ENCODE measurements at places on chromosomes 16 and 17. TPM values are rescaled to one million over a fixed set of nuclear protein-coding genes. Genes with fewer than 3 reads are reported as not detected.

Gene SRP68
- 56.1 TPM for total RNA-seq

Gene SLC38A8
- not detected for total RNA-seq

Gene CSH2
- total RNA-seq = not detected

Gene KRTAP2-3
- not detected for total RNA-seq

Gene RAB11FIP4
- 20.5 TPM for total RNA-seq

Gene MT3
- total RNA-seq = not detected

Gene CDR2L
- 1.7 TPM for total RNA-seq

Gene SCGB1C2
- not detected for total RNA-seq

Gene TLK2
- total RNA-seq = 64.4 TPM

Gene KRT36
- total RNA-seq = 0.51 TPM

DNA sequence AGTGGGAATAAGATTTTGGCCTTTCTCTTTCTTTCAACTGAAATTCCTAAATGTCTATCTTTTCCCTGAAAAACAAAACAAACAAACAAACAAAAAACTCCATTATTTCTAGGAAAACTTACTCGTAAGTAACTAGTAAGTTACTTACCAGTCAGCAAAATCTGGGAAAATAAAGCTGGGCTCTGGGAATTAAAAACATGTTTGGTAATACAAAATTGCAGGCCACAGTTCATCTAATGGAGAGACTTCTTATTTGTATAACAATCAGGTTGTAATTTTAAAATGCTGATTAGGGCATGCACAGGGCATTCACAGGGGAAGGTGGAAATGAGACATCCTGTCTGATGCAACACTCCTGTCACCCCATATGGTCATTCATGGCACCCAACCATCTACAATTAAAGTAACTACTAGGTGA lies 3.8 kb upstream of the WIPI1 start:
- DNase-seq = no peak

DNA sequence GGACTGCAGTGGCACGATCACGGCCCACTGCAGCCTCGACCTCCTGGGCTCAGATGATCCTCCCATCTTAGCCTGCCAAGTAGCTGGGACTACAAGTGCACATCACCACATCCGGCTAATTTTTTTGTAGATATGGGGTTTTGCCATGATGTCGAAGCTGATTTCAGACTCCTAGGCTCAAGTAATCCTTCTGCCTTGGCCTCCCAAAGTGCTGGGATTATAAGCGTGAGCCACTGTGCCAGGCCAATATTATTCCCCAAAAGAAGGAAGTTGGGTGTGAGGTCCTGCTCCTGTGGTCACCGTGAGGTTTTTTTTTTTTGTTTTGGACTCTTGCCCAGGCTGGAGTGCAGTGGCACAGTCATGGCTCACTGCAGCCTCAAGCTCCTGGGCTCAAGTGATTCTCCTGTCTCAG lies 1.5 kb downstream of the AMZ2 start:
- no peak for DNase-seq

GRCh38 chr17:66638707-66639479 lies 196.0 kb upstream of the CACNG5 start:
- DNase-seq = no peak

DNA sequence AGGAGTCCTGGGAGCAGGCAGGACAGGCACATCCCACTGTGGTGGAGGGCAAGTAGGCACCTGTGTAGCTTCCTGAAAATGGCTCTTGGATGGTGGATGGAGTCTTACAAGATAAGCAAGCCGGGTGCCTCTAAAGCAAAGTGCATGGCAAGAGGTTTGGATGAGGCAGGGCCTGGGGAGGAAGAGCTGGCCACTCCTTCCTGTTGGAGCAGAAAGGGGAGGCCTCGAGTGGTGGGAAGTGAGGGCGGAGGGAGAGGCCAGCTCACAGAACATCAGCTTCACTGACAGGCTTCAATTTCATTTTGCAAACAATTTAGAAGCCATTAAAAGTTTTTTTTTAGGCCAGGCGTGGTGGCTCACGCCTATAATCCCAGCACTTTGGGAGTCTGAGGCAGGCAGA lies 31.0 kb downstream of the CD300A start:
- no peak for DNase-seq

DNA sequence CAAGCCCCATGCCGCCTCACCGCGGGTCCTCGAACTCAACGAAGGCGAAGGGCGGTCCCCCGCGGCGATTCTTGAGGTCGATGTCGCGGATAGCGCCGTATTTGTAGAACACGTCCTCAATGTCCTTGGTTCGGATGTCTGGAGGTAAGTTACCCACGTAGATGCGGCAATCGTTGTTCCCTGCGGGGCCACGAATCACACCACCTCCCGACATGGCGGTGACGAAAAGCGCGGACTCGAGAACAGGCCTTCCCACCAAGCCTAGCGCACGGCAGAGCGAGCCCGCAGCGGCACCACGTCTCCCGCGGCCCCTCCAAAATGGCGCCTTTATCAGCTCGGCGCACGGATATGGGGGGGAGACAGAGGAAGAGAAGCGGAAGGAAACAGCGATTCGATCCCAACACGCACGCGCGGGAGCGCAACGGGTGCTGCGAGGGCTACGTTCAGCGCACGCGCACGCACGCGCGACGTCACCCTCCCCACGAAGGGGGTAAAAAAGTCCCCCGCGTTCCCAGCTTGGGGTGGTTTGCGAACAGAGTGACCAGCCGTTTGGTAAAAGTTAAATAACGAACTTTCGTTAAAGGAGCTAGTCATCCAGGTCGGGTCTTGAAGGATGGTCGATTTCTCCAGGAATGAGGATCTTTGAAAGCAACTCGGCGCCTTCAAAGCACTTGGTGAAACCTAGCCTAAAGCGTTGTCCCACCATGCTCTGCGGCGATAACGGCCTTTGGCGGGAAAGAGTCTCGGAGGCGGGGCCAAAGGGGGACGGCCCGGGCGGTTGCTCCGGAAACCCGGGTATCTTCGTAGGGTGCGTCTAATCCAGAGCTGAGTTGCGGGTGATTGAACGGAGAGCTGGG lies at the start of gene SRSF1:
Gene SRSF1, minus strand, starts transcription at position 323 of the 857 bp plus-strand sequence. Its CDS starts 109 bp downstream, at position 214.
- peak; percentile 99 for DNase-seq

DNA sequence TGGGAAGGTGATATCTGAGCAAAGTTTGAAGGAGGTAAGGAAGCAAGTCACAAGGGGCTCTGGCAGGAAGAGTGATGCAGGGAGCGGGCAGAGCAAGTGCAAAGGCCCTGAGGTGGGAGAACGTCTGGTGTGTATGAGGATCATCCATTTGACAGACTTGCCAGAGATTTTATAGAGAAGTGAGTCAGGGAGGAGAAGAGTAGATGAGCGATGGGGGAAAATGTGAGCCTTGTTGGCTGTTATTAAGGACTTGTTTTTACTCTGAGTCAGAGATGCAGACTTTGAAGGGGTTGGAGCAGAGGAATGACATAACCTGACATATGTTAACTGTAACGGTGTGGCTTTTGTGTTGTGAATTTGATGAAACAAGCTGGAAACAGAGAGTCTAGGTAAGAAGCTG lies 3.5 kb upstream of the CLEC10A start:
- no peak for DNase-seq

- DNase-seq = no peak
Observed at GRCh38 chr16:87665193-87665592, 62.9 kb downstream of the JPH3 start.

DNA sequence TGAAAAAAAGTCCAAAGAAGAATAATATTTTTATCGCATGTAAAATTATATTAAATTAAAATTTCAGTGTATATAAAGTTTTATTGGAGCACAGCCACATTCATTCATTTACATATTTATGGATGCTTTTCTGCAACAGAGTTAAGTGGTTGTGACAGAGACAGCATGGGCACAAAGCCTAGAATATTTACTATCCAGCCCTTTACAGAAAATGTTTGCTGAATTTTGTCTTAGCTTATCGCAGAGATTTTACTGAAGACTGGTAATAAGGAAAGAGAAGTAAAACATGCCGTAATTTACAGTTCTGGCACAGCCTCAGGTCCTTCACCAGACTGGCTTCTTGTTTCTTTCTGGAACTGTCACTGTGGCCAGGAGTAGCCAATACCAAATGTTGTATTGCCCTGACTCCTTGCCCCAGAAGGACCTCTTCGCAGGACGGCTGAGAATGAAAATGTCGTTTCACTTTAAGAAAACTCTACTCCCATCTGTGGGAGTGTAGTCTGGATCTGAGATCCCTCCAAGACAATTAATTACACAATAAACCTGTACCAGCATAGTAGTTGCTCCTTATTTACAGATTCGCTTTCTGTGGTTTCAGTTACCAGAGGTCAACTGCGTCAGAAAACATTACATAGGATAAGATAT lies 94.9 kb upstream of the GOT2 start:
- DNase-seq = no peak

GRCh38 chr17:26773189-26774188 lies 520.4 kb upstream of the WSB1 start:
- peak; percentile 42 for DNase-seq

DNA sequence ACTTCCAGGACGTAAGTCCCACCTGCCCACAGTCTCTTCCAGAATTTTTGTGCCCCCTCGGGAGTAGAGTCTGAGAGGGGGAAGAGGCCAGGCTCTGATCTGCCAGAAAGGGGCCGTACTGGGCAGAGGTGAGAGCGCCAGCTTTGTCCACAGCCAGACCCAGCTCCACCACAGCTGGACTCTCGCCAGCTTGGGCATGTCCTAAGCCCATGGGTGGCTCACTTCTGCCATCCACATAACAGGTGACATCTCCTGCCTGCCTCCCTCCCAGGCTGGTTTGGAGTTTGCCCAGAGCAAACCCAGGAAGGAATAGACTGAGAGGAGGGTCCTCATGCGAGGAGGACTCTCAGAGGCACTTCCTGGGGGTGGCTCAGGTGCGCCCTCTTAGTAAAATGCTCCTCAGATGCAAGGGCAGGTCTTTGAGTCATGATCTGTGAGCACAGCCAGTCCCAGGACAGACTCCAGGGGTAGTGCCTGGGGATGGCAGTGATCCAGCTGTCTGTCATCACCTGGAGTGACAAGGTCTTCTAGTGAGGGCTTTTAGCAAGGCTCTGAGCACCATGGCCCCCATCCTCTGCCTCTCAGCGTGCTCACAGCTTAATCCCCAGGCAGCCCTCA lies 89.2 kb downstream of the AMFR start:
- DNase-seq = no peak

GRCh38 chr17:50850640-50851039 lies 15.3 kb downstream of the WFIKKN2 start:
- DNase-seq = no peak

DNA sequence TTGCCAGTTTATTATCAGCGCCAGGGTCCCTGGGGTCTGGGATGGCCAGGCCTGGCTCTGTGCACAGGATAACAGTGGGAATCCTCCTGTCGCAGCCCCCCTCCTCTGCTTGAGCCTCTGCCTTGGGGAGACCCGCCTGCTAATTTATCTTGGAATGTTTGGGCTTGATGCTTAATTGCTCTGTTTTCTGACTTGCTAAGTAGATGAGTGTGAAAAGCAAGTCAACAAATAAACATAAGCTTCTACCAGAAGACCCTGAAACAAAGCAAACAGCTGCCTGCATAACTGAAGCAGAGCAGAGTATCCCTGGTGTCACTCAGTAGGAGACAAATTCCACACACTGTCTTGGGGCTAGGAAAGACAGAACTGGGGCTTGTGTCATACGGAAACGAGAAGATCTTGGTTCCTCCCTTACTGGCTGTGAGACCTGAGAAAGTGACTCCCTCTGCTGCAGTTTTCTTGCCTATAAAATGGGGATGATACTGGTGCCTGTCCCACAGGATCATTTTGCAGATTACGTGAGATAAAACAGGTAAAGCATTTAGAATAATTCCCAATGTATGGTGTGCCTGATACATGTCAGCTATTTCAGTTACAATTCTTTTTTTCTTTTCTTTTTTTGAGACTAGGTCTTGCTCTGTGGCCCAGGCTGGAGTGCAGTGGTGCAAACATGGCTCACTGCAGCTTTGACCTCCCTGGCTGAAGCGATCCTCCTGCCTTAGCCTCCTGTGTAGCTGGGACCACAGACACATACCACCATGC lies 44.8 kb upstream of the IRX3 start:
- no peak for DNase-seq

DNA sequence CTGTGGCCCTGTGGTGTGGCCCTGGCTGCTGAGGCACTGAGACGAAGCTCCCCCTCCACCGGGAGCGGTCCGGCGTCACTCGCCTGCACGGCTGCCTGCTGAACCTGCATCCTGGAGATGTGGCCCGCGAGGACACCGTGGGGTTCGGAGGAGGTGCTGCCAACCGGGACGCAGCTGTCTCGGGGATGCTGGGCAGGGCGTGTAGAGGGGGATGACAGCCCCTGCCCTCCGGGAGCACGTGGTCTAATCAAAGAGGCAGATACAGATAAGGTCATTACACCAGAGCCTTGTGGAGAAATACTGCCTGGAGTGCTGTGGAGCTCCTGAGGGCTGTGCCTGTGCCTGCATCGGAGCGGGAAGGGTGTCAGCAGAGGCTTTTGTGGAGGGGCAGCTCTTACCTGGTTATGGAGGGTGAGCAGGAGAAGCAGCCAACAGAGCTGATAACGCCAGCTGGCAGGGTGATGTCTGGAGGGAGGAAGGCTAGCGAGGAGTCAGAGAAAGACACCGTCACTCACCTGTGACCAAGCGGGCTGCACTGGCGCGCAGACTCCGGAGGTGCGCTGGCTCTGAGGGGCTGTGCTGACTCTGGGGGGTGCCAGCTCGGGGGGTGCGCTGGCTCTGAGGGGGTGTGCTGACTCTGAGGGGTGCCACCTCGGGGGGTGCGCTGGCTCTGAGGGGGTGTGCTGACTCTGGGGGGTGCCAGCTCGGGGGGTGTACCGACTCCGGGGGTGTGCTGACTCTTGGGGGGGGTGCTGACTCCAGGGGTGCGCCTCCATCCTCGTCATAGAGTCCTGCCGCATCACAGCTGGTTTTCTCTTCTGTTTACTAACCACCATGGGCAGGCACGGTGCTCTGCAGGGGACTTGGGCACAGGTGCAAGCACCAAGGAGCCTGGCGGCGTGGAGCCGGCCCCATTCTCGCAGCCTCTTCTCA lies 104.7 kb upstream of the CHMP6 start:
- peak; percentile 73 for DNase-seq

DNA sequence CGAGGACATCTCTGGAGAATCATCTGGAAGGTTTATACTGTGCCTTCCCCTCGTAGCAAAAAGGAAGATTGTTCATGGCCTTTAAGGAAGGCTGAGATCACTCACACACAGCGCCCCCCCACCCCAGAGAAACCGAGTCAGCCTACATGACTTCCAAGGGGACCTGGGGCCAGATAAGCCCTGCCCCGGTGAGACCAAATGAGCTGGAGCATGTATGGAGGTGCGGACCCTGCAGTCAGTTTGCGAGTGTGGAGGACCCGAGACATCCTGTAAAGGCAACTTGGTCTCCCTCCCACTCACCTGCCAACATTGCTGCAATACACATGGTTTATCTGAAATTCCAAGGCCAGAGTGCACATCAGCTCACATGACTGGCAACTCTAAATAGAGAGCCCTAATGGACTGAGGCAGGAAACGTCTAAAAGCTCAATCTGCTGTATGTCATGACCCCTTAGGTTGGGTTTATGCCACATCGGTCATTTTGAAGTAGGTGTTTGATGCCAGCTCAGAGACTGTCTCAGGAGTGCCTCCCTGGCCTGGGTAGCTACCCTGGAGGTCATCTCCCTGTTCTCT lies 233.6 kb downstream of the CPPED1 start:
- peak; percentile 56 for DNase-seq
